Astrocyte (in vitro differentiated cells and primary cell): ENCODE measurements at places on chromosomes 7 and 10. TPM values are rescaled to one million over a fixed set of nuclear protein-coding genes. Genes with fewer than 3 reads are reported as not detected.
A peak's percentile ranks its signal among the peaks of the same experiment; 100 is the strongest.

DNA sequence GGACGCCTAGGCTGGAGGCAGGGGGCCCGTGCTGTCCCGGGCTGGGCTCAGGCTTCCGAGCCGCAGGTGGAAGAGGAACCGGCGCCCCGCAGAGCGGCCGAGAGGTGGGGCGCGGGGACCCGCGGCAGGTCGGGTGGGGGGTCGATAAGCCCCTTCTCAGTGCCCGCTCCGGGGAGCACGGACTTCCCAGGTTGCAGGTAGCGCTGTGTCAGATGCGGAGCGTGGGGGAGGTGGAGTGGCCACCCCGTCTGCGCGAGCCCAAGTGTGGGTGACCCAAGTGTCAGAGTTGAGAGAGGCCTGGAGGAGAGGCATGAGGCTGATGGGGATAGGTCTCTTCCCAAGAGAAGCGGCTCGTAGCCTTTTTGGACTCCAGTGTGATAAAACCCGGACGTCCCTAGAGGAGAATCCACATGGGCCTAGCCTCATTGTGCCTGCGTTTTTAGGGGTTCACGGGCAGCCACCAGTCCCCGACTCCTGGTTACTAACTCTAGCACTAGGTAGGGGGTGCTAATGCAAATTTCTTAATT lies 580 bp downstream of the EEPD1 start:
- DNase-seq: no peak

GRCh38 chr7:27916372-27916771 lies 176.4 kb downstream of the TAX1BP1 start:
- DNase-seq: no peak

DNA sequence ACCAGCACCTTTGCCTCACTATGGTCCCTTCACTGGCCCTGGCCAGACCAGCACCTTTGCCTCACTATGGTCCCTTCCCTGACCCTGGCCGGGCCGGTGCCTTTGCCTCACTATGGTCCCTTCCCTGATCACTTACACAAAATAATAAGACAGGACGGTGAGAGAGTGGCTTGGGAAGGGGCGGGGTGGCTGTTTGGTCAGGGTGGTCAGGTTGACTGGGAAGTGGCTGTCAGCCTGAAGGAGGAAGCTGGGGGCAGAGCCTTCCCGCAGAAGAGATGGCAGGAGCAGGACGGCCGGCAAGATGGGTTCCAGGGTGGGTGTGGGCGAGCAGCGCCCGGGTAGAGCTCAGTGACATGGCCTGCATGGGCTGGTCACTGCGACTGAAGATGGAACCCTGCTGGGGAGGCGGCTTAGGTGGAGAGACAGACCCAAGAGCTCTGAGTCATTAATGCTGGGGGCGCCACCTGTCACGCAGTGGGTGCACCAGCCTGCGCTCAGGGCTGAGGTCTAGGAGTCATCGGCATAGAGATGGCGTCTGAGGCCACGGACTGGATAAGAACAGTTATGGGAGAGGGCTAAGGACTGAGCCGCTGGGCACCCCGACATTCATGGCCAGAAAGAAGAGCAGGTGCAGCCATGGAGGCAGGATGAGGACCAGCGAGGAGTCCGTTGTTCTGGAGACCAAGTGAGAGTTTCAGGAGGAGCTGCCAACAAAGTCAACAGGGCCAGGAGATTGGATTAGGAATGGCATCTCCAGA lies 91.8 kb downstream of the CHST15 start:
- no peak for DNase-seq

- DNase-seq: peak; percentile 98
Measured at GRCh38 chr10:95229724-95230627, 35.9 kb downstream of the ACSM6 start.

DNA sequence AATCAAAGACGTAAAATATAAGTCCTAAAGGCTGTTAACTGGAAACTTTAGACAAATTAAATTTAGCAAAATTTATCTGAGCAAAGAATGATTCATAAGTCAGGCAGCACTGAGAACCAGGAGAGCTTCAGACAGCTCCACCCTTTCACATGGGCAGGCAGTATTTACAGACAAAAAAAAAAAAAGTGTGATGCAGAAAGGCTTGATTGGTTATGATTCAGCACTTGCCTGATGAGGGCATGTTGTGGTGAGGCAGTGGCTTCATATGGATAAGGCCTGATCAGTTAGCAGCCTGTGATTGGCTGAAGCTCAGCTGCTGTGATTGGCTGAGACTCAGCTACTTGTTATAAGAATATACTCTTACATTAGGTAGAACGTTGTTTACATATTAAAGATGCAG lies 495.4 kb upstream of the POM121L12 start:
- DNase-seq: peak; percentile 36

- no peak for DNase-seq
Measured at GRCh38 chr10:62813453-62813852, 2.7 kb downstream of the EGR2 start.

DNA sequence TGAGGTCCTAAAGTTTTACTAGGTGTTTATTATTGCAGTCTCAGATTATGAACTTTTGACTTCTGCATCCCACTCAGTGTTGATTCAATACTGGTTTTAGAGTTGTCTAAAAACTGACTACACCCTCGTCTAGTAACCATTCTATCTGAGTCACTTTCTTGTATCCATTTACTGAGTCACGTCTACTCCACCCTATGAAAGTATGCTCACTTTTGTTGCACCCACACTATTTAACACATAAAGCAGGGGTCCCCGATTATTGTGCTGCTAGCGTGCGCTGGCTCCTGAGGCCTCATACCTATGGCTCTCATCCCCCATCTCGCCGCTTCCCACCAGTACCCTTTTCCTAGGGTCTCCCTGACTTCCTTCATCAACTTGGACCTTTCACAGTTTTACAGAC lies 2.0 kb downstream of the SAMD9 start:
- peak; percentile 74 for DNase-seq

GRCh38 chr10:21500578-21500910 lies 24.9 kb downstream of the SKIDA1 start:
- no peak for DNase-seq

GRCh38 chr7:18874880-18875279 lies 242.6 kb downstream of the TWIST1 start:
- DNase-seq: no peak

DNA sequence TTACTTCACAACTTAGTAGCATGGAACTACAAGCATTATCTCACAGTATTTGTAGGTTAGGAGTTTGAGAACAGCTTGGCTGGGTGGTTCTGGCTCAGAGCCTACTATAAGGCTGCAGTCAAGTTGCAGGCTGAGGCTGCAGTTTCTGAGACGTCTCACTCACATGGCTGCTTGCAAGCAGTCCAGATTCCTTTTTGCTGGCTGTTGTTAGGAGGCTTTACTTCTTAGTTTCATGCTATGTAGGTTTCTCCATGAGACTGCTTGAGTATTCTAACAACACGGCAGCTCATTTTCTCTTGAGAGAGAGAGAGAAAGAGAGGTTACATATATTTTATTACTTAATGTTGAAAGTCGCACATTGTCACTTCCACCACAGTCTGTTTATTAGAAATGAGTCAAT lies 1073.9 kb downstream of the NXPH1 start:
- DNase-seq: peak; percentile 56

Gene CPA1
- not detected in 2 replicates for total RNA-seq

Gene CYP2W1
- total RNA-seq: not detected in 2 replicates

Gene KIAA1549
- total RNA-seq: 10.3 and 11.1 TPM in 2 replicates

Gene PNLIPRP1
- total RNA-seq: not detected in 2 replicates
